ENCODE measurements at places on chromosomes 5 and 9.

GRCh38 chr9:34097865-34098264 lies 28.6 kb downstream of the DCAF12 start:
- DNase-seq = no peak

GRCh38 chr5:43920422-43920821 lies 317.4 kb downstream of the NNT start:
- DNase-seq = no peak

- DNase-seq = no peak
Observed at GRCh38 chr5:140607031-140607430, 25.9 kb downstream of the CD14 start.

DNA sequence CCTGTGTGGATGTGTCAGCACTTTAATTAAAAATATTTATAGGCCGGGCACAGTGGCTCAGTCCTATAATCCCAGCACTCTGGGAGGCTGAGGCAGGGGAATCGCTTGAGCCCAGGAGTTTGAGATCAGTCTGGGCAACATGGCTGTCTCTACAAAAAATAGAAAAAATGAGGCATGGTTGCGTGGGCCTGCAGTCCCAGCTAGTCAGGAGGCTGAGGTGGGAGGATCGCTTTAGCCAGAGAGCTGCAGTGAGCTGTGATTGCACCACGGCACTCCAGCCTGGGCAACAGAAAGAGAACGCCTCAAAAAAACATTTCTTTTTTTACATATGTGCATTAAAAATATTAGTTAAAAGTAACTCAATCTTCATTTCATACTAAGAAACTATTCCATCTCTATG lies 6.2 kb downstream of the TBC1D9B start:
- no peak for DNase-seq

DNA sequence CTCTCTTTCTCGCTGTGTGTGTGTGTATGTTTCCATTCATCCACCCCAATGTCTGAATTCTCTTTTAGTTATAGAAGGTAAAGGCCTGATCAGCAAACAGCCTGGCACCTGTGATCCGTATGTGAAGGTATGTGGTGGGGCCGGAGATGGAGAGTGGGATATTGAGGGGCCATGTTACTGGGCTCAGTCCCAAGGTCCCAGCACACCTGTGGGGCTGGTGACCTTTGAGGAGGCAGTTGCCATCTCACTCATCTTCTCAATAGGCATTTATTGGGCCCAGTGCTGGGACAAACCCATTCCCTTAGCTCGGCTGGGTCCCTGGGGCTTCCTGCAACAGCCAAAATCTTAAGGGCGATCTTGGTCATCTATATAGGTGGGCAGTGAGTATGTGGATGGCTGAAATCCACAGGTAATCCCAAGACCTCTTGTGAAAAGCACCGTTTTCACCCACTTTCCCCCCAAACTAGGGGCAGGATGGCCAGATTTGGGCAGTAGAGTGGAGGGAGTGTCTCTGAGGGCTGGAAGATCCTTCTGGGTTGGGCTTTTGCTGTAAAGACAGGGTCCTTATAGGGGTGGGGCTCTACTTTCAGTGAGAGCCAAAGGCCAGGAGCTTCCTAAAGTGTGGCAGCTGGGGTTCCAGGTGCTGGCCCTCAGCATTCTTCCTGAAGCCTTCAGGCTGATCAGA lies 19.6 kb downstream of the RGS3 start:
- no peak for DNase-seq

GRCh38 chr5:141510850-141511601 lies 22.1 kb downstream of the PCDHGC5 start:
- no peak for DNase-seq

- no peak for DNase-seq
Observed at GRCh38 chr9:101469026-101469425, 33.5 kb upstream of the ALDOB start.

DNA sequence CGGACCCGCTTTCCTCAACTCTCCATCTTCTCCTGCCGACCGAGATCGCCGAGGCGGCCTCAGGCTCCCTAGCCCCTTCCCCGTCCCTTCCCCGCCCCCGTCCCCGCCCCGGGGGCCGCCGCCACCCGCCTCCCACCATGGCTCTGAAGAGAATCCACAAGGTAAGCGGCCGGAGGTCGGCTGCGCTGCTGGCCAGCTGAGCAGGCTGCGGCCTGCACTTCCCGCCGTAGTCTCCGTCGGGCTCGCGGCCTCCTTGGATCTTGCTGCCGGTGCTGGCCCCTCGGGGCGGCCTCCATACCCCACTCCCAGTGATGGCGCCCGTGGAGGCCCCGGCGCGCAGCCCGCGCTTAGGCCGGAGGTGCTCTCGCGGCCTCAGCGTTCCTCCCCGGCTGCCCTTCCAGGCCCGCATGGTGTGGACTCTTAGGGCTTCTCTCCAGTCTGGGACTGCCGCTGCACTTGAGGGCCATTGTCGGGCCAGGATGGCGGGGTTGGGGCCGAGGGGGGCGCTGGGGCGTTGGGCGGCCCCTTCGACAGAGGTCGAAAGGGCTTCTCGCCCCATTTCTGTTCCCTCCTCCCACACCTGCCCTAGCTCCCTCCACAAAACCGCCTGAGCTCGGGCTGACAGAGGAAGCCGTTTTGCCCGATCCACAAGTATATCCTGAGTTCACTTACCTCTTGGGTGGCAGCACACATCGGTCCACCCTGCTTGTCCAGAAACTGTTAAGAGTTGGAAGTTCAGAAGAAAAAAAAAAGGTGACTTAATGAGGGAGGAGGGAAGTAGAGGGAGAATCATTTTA lies 714 bp downstream of the UBE2D2 start:
- peak; percentile 51 for DNase-seq

DNA sequence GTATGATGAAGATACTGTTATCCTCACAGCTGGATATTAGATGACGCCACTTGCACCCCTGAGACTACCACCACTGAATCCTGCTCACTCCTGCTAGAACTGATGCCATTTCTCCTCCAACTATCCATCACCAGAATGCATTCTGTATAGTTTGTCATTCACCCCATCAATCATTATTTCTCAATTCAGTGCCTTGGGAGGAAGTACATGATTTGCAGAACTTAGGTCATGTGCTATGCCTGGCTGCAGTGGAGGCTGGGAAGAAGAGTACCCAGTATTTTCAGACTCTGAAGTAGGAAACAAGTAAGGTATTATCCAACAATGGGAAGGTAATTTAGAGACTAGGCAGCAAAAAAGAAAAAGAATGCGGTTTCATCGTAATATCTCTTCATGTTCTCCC lies 26.2 kb upstream of the HSD17B4 start:
- no peak for DNase-seq

DNA sequence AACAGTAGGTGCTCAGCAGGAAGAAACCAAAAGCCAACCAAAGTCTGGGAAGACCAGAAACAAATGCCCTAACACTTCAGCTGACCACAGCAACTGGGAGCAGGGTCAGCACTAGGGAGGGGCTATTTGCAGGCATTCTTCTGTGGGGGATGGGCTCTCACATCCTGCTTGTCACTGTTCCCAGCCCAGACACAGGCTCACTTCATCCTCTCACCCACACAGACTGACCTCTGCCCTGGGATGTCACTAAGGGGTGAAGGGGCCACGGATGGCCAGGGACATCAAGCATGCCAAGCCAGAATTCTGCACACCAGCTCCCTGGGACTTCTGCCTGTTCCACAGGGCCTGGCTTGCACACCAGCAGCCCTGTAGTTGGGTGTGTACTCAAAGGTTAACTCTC lies 28.7 kb downstream of the GFRA3 start:
- no peak for DNase-seq

- peak; percentile 36 for DNase-seq
Observed at GRCh38 chr9:114592356-114592755, 4.8 kb downstream of the ATP6V1G1 start.

- DNase-seq = no peak
Observed at GRCh38 chr5:34057118-34057517, 14.1 kb upstream of the C1QTNF3 start.

- no peak for DNase-seq
Observed at GRCh38 chr9:78089111-78089510, 57.5 kb upstream of the GNAQ start.

GRCh38 chr5:144230806-144231205 lies 60.1 kb downstream of the KCTD16 start:
- DNase-seq = no peak

DNA sequence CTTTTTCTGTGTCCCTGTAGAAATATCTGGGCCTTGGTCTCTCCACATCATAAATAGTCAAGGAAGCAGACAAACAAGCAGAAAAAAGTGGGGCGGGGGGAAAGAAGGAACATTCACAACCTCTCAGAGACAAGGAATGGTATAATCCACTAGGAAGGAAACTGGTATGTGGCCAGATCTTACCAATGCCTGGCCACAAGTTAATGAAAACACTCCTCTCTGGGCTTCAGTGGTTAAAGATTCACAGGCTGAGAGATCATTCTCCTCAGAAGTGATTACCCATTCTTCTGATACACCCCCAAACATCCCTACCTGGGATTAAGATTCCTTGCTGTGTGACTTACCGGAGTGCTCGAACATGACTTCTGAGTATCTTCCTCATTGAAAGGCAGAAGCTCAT lies 290.6 kb downstream of the MARCHF11 start:
- no peak for DNase-seq

DNA sequence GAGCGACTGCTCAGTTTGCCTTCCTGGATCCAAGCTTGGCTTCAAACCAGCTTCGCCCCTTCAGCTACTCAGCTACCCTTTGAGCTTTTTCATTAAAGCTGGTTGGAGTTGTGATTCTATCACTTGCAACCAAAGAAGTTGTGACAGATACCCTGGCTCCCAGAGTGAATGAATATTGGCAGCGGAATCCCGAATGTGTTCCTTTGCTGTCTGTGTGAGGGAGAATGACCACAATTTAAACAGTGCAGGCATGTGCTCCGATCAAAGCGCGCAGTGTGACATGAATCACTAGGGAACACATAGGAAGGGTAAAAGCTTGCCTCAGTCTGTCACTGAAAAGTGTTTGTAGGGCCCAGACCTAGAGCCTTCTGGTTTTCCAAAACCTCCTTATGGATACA lies 6.6 kb upstream of the AFAP1L1 start:
- DNase-seq = no peak

GRCh38 chr5:150993826-150994412 lies 26.5 kb upstream of the GPX3 start:
- DNase-seq = no peak

- no peak for DNase-seq
Observed at GRCh38 chr9:92614763-92615461, 55.0 kb downstream of the IPPK start.

DNA sequence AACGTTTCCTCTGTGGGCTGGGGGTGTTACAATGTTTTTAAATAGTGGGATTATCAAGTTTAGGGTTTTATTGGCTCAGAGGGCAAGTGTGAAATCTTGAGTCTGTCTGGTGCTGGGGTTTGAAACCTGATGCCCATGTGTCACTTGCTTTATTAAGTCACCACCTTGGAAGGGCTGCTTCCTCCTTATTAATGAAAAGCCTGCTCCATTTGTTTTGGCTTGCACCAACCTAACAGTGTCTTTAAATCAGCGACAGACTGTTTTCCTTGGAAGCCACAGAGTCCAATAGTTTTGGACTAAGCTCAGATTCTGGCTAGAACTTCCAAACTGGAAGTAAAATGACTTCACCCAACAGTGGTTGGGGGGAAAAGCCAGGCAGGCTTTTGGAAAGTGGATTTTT lies 10.7 kb upstream of the PALM2AKAP2 start:
- no peak for DNase-seq

DNA sequence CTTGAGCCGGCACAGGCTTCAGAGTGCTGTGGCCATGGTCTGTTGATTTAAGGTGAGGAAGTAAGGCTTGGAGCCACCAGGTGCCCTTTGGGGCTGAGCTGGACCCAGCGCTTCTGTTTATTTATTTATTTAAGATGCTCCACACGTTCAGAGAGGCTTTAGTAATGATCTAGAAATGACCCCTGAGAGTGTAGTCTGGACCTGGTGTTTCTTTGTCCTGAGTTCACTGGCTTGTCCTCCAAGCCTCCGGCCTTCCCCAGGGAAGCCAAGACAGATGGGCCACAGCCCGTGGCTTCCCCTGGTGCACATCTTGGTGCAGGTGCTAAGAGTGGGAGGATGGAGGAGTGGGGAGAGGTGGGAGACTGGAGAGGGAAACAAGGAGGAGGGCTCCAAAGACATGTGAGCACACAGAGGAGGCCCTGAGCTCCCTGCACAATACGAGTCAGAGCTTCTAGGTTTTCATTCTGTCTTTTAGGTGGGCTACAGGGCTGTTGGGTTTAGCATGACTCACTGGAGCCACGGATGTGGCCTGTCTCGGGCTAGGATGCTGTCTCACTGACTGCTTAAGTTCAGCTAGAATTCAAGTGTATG lies 56.9 kb downstream of the AHRR start:
- DNase-seq = no peak

GRCh38 chr5:146078566-146078965 lies 26.8 kb downstream of the PLAC8L1 start:
- no peak for DNase-seq

- DNase-seq = no peak
Observed at GRCh38 chr5:120999550-120999949, 535.5 kb downstream of the PRR16 start.

DNA sequence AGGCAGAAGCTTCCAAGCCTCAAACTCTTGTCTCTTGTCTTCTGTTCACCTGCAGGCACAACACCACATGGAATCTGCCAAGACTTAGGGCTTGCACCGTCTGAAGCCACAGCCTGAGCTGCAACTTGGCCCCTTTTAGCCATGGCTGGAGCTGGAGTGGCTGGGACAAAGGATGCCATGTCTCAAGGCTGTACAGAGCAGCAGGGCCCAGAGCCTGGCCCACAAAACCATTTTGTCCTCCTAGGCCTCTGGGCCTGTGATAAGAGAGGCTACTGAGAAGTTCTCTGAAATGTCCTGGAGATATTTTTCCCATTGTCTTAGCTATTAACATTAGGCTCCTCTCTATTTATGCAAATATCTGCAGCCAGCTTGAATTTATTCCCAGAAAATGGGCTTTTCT lies 330.8 kb downstream of the DTWD2 start:
- no peak for DNase-seq

- no peak for DNase-seq
Observed at GRCh38 chr5:83538786-83539462, 67.4 kb downstream of the VCAN start.

- DNase-seq = no peak
Observed at GRCh38 chr9:110850401-110851135, 182.0 kb downstream of the MUSK start.

GRCh38 chr9:118896324-118897000 lies 472.8 kb downstream of the BRINP1 start:
- no peak for DNase-seq

GRCh38 chr5:14675865-14676300 lies 11.4 kb downstream of the OTULIN start:
- no peak for DNase-seq

GRCh38 chr5:109921735-109922380 lies 232.1 kb downstream of the MAN2A1 start:
- DNase-seq = peak; percentile 38

GRCh38 chr5:53002491-53002890 lies 13.3 kb downstream of the ITGA2 start:
- DNase-seq = no peak

- no peak for DNase-seq
Observed at GRCh38 chr9:112743216-112743836, 7.2 kb upstream of the SNX30 start.

DNA sequence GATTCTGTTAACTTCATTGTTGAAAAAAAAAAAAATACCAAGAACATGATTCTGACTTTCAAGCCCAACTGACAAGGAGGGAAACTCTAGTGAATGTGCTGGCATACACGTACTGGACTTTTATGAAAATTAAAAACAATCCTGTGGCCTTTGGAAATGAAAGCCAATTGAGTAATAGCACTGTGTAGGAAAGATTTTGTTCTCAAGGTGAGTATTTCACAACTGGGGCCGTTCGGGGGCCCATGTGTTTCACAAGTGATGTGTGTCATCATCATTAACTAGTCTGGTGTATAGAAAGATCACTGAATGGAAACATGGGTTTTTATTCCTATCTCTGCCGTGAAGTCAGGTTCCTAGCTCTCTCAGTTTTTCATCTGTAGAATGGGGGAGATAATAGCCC lies 605.0 kb upstream of the CLINT1 start:
- DNase-seq = no peak

- DNase-seq = no peak
Observed at GRCh38 chr5:111930449-111930848, 173.5 kb upstream of the NREP start.
